Stimulated activated naive CD4-positive, alpha-beta T cell treated with Interleukin-2 at 50 U/mL for 16 hours (primary cell): ENCODE measurements at places on chromosomes 5 and 9.

DNA sequence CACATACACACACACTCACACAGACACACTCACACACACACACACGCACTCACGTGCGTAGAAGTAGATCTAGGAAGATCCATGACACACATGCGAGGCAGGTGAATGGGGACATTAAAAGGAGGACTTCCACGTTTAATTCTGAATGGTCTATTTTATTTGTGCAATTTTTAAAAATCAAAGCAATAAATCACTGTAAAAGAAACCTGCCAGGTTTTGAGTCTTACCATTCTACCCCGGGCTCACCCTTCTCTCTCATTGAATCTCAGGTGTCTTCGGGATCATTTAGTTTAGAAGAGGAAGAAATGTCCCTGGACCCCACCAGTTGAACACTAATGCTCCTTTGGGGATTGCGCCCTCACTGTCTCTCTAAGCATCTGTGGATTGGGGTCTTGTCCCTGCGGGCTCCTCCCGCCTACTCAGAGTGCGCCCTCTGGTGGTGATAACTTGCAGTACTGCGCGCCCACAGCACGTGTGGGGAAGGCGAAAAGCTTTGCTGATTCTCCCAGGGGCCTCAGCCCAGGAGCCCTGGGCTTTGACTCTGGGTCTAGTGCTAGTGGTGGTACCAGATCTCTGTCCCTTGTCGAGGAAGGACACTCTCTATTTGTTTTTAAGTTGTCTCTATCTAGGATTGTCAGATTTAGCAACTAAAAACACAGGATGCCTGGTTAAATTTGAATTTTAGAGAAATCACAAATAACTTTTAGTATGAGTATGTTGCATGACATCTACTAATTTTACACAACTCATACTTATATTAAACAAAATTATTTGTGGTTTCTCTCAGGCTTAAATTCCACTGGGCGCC is 34.8 kb downstream of the BOD1 start:
- DNase-seq, result peak; percentile 4

DNA sequence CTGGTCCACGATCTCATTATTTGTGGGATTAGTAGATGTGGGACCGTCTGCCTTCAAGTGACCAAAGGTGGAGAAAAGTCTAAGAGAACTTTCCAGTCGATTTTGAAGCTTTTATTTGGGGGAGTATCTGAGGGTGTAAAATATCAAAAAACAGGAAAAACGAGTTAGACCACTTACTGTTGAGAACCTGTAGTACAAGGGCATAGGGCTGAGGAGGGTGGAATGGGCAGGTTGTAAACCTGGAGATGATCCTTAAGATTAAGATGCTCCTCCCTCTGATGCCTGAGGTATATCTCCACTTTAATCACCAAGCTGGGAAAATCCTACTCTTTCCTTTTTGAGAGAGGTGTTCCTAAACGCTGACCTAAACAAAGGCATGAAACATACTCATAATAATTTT is 32.0 kb upstream of the GTF2H2C start:
- DNase-seq, result no peak

- no peak for DNase-seq
Measured at GRCh38 chr9:129351058-129351641, 173.1 kb upstream of the IER5L start.

GRCh38 chr5:141871870-141872269 is 6.3 kb downstream of the PCDH1 start:
- DNase-seq, result no peak

DNA sequence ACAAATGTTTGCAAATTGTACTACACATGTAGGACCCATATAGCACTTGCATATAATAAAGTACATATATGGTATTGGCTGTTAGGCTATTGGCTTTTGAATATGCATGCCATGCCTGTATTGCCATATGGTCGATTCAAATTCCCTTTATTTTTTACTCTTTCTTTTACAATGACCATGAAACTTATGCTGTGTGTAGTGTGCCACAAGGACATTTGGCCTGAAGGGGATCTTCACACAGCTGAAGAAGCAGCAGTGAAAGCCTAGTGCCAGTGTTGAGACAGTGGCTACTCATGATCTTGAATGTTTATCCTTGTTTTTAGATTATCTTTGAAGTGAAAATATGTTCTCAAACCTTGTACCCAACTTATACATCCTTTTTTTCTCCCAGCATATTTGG is 20.5 kb downstream of the TGFBR1 start:
- no peak for DNase-seq

DNA sequence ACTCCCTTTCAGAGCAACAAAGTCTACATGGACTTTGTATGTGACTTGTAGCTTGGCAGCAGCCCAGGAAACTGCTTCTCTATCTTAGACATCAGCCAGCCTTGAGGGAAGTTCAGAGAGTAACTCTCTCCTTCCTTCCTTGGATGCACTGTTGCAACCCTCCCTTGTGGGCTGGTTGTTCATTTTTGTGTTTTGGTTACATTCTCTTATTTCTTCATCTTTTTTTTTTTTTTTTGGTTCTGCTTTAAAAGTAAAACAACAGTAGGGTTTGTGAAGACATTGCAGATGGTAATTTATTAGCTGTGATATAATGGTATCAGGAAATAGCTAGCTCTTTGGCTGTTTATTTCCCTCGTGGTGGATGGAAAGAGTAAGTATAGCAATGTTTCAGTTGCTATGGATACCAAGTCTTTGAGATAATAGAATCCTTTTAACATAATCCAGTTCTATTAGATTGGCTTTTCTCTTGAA is 97.9 kb upstream of the MAMDC2 start:
- no peak for DNase-seq

DNA sequence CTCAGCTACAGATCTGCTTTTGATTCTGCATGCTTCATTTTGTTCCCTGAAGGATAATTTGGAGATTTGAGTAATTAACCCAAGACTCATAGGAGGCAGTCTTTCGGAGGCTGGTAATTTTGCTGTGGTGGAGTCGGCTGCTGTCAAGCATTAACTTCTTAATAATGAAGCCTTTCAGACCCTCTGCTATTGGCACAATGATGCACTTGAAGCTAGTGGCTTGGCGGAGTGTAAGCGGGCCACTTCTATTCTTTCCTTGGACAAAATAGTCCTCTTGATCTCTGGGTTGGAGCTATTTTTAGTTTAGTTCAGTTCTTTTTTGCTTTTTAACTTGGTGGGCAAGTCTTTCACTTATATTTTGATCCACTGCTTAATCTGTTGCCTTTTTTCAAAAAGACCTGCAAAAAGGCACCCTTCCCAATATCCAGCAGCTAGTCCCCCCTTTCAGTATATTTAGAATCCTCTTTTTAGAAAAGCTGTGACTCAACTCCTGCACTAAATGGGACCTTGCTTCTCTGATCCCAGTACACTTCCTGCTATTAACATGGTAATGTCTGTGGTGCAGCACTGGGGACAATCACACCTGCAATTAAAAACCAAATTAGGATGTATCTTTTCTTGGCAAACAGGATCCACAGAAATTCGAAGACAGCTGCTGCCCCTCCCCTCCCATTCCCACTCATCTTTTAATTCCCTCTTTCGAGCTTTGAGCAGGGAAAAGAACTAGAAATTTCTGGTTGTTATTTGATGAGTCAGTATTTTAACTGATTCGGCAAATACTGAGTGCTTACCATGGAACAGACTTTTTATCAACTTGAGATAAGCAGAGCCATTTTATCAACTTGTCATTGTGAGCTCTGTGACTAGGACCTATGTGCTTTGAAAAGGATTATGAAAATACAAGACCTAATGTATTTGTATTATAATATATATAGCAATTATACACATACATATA is 169.4 kb upstream of the ANKRD55 start:
- no peak for DNase-seq

DNA sequence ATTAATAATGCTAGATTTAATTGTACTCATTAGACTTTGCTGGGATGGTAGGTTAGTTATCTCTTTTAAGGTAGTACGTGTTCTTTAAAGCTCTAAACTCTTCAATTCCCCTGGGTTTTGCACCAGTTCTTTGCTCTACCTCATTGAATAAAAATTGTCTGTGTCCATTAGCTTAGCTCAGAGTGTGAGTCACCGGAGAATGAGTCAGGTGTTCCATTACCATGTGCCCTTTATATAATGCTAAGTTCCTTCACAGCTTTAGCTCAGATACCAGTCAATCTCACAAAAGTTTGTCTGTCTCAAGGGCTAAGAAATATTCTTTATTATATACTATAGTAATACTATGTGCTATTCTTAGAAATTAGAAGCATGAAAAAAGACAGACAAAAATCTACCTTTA is 339.4 kb downstream of the PRELID2 start:
- DNase-seq, result no peak

DNA sequence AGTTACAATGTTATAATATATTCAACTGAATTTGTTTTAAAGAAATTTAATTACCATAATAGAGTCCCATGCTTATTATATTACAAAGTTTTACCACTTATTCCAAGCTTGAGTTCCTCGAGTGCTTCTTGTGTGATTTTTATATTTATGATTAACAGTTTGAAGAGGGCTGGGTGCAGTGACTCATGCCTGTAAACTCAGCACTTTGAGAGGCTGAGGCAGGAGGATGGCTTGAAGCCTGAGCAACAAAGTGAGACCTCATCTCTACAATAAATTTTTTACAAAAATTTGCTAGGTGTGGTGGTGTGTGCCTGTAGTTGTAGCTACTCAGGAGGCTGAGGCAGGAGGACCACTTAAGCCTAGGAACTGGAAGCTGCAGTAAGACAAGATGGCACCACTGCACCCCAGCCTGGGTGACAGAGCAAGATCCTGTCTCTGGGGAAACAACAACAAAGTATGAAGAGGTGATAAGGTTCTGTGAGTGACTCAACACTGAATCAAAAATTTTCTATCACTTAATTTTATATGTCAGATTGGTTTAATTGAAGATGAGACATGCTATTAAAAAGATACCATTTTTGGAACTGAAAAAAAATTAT is 9.2 kb downstream of the POC5 start:
- DNase-seq, result no peak
